Stimulated activated CD8-positive, alpha-beta memory T cell treated with anti-CD3 and anti-CD28 coated beads, Interleukin-15, amount 100 ng/mL, for 24 hours (primary cell): ENCODE measurements at places on chromosomes 2 and 18.

DNA sequence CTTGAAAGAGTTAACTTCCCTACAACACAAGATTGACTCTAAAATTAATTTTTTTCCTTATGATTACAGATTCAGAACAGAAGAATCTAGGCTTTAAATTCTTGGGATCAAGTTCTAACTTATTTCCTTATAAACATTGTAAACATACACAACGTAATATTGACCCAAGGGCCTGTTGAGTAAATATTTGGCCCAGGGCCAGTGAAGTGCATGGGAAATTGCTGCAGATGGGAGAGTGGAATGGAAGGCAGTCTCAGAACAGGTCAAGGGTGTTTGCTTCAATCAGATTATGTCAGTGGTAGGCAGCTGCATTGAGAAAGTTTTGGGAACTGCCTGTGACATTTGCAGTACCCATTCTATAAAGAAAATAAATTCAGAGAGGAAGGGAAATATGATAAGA is 137.6 kb downstream of the MYO1B start:
- DNase-seq: no peak

DNA sequence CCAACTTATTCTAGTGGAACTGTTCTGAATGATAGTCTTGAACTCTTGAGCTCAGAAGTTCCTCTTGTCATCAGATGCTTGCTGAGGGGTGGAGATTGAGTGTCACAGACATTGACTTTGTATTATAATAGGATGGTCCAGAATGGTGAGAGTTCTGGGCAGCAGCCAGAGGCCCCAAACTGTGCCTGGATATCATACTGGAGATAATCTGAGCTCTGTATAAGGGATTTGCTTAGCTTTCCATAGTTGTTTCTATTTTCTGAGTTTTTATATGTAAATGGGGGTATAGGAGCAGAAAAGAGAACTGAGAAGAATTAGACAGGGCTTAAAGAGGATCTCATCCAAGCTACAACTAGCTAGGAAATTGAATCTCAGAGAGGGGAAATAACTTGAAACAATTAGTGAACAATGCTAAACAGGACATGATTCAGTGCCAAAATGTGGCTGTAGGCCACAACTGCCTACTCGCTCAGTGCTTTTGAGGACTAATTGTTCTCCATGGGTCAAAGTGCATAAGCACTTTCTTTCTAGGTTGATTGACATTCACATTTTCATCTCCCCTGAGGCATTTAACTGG is 10.1 kb upstream of the LCLAT1 start:
- no peak for DNase-seq

GRCh38 chr2:239250216-239251081 is 150.4 kb downstream of the HDAC4 start:
- DNase-seq: no peak

- no peak for DNase-seq
Observed at GRCh38 chr2:25845843-25846505, 32.3 kb downstream of the ASXL2 start.

GRCh38 chr2:209687323-209687969 is 84.2 kb upstream of the UNC80 start:
- DNase-seq: no peak

GRCh38 chr2:161427664-161428587 is 11.8 kb downstream of the TBR1 start:
- no peak for DNase-seq

GRCh38 chr2:223076573-223076972 is 24.6 kb downstream of the KCNE4 start:
- no peak for DNase-seq

GRCh38 chr2:192195548-192196418 is 1.1 kb upstream of the TMEFF2 start:
- DNase-seq: no peak

GRCh38 chr18:36408606-36409005 is 111.1 kb downstream of the FHOD3 start:
- no peak for DNase-seq

DNA sequence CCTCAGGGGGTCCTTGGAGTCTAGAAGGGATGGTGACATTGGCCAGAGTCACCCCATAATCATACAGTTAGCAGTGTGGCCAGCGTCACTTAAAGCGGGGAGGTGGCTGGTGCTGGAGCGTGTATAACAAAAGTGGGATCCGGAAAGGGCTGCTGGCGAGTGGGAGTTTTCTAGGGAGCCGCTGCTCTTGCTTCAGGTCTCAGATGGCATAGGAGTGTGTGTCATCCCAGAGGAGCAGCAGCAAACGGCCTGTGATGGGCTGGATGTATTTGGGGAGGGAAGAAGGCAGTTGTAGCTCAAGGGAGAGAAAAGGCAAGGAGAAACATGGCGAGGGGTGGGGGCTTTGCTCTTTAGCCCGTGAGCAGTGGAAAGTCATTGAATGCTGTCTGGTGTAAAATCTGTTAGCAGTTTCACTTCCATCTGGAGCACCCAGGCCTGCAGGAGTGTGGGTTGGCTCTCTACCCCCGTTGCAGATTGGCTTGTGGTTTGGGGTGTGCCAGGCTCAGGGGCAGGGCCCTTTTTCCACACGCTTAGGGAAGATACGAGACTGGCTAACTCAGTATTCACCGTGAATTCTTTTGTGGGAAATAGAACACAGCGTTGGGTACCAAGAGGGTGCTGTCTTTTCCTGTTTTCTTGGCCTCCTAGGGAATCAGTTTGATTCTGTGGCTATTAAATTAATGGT is 120.5 kb downstream of the AGAP1 start:
- no peak for DNase-seq

- no peak for DNase-seq
Observed at GRCh38 chr18:47909484-47909883, 21.0 kb downstream of the SMAD2 start.

GRCh38 chr18:72391427-72391826 is 152.7 kb downstream of the CBLN2 start:
- no peak for DNase-seq

GRCh38 chr18:74828200-74828599 is 230.5 kb downstream of the ZNF407 start:
- DNase-seq: no peak

GRCh38 chr2:159505196-159505595 is 111.2 kb downstream of the BAZ2B start:
- no peak for DNase-seq

GRCh38 chr18:66759050-66759828 is 155.3 kb upstream of the CDH19 start:
- DNase-seq: no peak

DNA sequence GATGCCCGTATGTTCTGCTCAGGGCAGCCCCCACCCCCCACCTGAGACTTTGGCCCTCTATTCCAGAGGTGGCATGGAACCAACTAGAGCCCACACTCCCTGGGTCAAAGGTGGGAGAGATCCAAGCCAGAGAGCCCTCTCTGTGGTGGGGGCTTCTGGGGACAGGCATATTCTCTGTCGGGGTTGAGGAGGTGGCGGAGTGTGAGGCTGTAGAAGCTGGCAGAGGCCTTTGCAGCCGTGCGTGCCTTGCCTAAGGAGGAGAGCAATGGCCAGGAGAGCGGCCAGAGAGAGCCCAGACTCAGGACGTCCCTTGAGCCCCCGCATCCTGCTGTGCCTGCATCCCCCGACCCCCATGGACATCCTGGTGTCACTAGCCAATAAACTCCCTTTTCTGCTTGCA is 79.2 kb upstream of the HPCAL1 start:
- no peak for DNase-seq

DNA sequence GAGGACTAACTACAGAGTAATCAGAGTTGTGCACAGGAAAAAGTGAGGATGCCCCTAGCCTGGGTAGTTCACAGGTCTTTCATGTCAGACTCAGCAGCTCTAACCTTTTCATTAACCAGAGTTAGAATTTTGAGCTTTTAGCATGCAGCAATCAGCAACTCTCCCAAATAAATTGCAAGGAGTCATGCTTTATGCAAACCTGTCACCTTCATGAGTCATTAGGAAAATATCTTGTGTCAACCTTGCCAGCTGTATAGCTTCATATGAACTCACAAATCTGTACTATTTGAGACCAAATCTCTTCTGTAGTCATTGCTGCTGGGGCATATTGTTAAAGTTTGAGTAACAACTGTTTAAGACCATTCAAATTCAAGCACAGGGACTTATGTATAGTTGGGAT is 382.3 kb upstream of the NT5C1B start:
- DNase-seq: no peak

DNA sequence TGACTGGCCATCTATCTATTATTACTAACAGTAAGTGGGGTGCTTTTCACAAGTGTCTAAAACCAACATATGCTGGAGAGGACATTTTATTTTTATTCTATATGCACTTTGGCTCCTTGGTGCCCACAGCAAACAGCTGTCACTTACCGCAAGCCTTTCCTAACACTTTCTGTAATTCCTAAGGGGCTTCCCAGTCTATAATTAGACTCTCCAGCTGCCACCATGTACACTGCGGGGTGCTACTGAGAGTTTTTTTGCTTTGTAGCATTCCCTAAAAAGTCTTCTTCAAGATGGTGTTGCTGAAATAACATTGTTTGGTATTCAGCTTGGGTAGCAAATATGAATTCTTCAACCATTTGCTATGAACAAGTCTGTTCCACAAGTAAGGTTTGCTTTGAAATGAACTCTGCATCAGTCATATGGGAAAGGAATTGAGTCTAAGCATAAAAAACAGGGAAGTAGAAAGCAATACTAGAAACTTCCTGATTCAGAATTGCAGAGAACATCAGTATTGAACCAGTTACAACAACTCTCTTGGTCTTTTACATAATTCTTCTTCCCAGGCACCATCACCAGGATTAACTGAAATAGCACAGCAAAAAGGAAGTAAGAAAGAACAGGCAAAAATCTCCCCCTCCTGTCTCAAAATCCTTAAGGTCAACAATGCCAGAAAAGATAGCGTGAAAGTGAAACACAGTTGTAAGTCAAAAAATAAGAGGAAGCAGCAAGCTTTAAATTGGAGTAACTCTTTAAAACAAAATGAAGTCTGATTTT is 28.6 kb downstream of the EPB41L3 start:
- no peak for DNase-seq

DNA sequence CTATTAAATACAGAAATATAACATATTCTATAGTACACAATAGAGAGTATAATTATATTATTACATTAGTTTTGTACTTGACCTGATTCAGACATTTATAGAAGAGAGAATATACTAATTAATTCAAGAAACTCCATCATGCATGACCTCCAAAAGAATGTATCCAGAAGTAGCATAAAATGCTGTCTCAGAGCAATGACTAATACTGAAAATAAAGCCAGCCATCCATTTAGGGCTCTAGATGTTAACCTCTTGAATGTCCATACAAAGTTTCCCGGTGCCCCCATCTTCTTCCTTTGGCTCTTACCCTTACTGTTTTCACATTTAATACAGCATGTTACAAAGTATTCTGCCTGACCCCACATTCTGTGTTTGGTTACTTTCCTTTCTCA is 102.0 kb downstream of the ARHGAP15 start:
- DNase-seq: no peak

GRCh38 chr2:8546612-8547283 is 135.1 kb upstream of the ID2 start:
- DNase-seq: no peak

GRCh38 chr2:44244135-44244871 is 31.0 kb upstream of the SLC3A1 start:
- no peak for DNase-seq

- DNase-seq: no peak
Observed at GRCh38 chr18:77165503-77166188, 33.1 kb upstream of the MBP start.

DNA sequence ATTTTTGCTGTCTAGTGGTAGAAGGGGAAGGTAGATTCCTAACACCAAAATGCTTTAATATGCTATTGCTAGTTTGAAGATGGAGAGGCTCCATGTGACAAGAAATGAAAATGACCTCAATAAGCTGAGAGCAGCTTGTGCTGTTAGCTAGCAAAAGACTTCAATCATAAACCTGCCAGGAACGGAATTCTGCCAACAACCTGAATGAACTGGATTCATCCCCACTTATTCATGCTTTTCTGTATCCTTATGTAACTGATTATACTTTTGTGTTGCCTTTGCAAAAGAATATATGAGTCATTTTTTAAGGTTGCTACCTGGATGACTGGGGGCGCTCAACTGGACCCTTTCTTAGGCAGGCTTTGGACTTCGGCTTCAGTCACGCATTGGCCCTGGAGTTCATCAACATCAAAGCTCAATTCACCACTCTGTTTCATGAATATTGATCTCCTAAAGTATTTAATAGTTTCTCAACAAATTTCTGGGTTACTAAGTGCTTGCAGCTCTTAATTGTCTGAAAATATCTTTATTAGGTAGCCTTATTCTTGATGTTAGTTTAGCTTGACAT is 97.5 kb upstream of the KCNJ3 start:
- DNase-seq: no peak

DNA sequence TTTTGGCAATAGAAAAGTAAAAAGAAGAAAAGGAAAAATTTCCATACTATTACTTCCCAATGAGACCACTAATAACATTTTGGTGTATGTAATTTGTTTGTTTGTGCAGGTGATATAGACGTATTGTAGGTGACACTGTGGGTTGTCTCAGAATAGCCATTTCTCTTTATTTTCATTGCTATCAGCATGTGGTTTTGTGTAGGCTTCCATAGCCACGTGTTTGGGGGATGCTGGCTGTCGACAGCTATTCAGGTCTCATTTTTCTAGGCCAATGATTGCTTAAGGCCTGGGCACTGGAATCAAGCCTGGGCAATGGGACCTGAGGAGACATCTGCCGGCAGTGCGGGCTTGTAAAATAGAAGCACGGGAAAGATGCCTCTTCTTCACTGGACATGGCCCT is 71.0 kb upstream of the KCTD1 start:
- DNase-seq: no peak

GRCh38 chr2:173087214-173087581 is 11.6 kb downstream of the MAP3K20 start:
- no peak for DNase-seq

- DNase-seq: no peak
Observed at GRCh38 chr2:43417300-43417699, 178.5 kb downstream of the THADA start.

DNA sequence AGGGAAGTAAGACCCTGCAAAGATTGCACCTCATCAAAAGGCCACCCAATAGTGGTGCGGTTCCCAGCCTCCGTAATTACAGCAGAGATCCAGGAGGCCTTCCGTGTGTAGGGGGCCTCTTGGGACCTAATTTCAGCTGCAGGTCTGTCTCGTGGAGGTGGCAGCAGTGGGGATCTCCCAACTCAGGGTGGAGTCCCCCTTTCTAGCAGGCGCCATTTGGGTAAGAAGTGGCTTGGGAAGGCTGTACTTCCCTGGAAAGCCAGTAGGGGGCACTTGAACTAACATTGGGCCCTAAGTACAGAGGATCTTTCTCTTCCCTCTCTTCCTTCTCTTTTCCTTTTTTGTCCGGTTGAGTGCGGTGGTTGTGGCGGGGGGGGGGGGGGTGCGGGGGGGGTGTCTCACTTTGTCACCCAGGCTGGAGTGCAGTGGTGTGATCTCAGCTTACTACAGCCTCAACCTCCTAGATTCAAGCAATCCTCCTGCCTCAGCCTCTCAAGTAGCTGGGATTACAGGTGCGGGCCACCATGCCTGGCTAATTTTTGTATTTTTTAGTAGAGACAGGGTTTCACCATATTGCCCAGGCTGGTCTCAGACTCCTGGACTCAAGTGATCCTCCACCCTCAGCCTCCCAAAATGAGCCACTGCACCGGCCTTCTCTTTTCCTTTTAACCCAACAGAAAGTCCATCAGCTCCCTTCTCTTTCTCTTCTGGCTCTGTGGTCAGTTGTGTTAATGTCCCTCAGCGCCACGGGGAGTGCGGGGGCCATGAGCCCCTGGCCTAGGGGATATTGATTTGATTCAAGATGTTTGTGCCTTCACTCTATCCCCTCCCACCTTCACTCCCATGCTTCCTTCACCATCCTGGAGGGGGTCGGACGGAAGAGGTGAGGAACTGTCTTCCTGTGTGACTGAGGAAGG is 32.0 kb downstream of the CENPO start:
- no peak for DNase-seq

- DNase-seq: no peak
Observed at GRCh38 chr18:45019469-45019868, 338.8 kb downstream of the SETBP1 start.
